ENCODE measurements at places on chromosomes 1 and 21. TPM values are rescaled to one million over a fixed set of nuclear protein-coding genes. Genes with fewer than 3 reads are reported as not detected.

DNA sequence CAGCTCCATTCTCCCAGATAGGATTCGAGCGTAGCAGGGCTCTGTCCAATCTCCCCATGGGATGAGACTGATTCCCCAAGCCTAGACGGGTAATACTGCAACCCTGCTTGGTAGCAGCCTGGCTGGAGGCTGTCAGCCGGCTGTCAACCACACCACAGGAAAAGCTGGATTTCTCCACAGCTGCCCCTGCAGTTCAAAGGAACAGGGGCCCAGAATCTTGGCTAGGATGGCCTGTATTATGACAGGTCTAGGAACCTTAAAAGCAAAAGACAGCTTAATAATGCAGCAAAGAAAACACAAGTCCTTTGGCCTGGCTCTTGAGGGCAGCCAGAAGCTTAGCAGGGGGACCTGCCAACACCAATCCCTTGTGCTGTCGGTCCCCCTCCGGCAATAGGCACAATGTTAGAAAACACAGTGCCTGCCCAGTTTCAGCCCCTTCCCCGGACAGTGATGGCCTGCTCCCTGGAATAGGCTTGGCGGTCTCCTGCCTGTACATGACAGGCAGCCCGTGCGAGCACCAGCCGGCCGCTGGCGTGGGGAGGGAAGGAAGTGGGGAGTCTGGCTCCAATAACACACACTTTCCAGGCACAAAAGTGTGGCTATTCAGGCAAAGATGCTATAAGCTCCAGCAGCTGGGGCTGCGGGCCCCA, 90.5 kb downstream of the TRABD2B start:
- no peak for DNase-seq

Gene AGBL4
- not detected for total RNA-seq

GRCh38 chr1:187689129-187689528, 860.4 kb downstream of the PLA2G4A start:
- peak; percentile 92 for DNase-seq

- no peak for DNase-seq
Measured at GRCh38 chr1:65021795-65022194, 55.4 kb upstream of the JAK1 start.

- DNase-seq = no peak
Measured at GRCh38 chr1:70234733-70235132, 13.6 kb downstream of the SRSF11 start.

Gene IKBKE
- 11.5 TPM for total RNA-seq

DNA sequence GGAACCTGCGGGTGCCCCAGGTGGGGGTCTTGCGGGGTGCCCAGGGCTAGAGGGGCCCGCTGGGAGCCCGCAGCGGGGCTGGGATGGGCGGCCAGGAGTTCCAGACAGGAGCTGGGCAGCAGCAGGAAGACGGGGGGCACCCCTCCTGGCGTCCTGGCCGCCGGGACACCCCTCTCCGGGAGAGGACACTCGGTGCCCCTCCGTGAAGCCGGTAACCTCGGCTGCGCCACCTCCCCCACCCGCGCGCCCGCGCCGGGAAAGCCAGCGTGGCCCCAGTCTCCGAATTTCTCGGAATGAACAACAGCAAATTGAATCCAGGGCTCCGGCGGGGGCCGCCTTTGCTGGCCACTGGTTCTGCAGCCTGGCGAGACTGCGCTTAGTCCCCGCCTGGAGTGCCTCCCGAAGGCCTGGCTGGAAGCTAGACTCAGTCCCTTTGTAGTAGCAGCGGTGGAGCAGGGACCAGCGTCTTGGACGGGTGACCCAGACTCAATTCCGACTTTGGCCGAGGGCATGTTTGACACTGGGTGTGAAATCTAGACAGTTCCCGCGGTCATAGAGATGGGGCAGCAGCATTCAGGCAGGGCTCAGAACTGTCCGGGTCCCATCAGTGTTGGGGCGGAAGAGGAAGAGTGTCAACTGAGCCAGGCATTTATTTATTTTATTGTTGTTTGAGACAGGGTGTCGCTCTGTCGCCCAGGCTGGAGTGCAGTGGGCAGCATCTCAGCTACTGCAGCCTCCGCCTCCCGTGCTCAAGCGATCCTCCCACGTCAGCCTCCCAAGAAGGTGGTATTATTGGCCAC, 773 bp downstream of the IFNGR2 start:
- DNase-seq = peak; percentile 59

GRCh38 chr1:212125654-212126053, 90.1 kb downstream of the DTL start:
- no peak for DNase-seq

DNA sequence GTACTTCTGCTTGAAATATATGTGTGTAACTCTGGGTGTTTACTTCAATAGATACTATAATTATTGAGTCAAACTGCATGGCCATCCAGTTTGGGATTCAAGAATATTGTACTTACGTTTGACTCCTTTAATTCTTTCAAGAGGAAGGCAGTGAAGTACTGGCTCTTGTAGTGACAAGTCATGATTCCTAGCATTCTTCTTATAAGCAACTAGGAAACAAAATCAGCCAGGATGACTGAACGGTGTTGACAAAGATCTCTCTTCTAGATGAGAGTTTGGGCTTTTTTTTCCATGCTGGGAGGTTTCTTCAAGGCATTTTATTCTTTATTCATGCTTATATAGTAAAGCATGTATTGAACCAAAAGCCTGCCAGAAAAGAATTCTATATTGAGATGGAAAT, 58.3 kb downstream of the CLEC20A start:
- no peak for DNase-seq

DNA sequence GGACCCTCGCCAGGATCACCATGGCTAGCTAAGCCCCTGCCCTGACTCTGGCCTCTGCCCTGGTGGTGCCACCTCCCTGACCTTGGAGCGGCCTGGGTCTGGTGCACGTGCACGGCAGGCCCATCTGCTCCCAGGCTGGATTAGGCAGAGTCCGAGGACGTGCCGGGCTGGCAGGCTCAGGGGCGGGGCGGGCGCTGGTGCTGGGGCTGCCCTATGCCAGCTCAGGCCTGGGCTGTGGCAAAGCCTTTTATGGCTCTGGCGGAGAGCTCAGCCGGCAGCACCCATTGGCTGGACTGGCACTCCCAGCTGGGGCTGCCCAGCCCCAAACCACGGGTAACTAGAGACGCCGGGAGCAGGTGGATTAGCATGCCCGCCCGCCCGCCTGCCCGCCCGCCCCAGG, 17.1 kb upstream of the EDN2 start:
- DNase-seq = no peak

- no peak for DNase-seq
Measured at GRCh38 chr1:207423560-207424292, 30.4 kb upstream of the CR2 start.

DNA sequence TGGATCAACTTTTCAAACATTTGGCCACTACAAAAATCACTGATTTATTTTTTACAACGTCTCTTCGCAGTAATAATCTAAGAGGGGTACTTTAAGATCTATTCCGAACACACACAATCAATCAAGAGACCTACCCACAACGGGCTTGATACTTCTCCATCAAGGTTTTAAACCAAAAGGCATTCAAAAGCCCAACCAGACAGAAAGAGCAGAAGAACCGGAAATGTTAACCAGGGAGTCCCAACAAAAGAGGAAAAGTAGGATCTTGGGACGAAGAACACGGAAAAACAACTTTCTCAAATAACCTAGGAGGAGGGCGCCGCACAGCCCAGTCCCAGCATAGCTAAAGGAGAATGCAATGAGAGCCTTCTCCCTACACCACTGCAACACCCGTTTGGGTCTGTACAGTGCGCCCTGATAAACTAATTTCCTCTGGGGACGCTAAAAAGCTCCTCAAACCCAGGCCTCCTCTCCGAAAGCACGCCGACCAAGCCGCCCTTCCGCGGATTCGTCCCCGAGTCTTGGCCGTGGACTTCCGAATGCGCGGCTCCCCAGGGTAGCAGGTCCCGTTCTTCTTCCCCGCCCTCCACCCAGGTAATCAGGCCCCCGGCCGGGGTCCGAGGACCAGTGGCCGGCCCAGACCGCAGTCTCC, 623 bp downstream of the RPL22 start:
- no peak for DNase-seq

GRCh38 chr1:207612762-207613161, 32.2 kb upstream of the CR1L start:
- DNase-seq = no peak

Gene ZNF683
- not detected for total RNA-seq

DNA sequence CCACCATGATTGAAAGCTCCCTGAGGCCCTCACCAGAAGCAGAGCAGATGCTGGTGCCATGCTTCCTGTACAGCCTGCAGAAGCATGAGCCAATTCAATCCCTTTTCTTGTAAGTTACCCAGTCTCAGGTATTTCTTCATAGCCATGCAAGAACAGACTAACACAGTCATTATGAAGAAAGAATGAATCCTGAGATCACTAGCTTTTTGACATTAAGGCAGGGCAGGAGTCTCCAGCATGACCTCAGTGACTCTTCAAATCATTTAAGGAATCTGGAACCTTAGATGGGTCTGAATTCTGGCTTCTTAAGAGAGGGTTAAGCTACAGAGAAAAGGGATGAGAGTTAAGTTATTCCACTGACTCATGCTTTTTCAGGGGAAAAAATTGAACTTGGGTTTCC, 79.0 kb downstream of the PTPN14 start:
- peak; percentile 45 for DNase-seq

GRCh38 chr1:193437785-193438184, 251.4 kb upstream of the B3GALT2 start:
- DNase-seq = no peak

DNA sequence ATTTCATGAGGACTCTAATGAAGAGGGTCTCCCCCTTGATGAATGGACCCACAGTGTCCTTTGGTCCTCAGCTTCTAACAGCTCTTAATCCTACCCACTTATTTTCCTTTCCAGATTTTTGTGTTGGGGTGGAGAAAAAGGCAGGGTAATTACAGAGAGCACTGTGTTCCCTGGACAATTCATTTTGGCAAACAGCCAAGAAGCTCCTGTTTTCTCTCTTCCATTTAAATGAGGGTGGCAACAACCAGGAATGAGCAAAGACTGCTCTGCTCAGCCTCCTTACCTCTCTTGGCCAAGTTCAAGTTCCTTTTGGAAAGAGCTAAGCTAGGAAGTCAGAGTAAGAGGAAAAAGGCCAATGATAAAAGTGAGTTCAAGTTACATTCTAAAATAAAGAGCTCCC, 11.9 kb downstream of the XKR8 start:
- peak; percentile 59 for DNase-seq

GRCh38 chr21:46203203-46203600, 18.9 kb upstream of the SPATC1L start:
- no peak for DNase-seq

- DNase-seq = no peak
Measured at GRCh38 chr1:20366056-20366462, 75.4 kb downstream of the VWA5B1 start.

Gene FGR
- total RNA-seq = not detected

- DNase-seq = no peak
Measured at GRCh38 chr1:42251042-42251441, 84.0 kb downstream of the FOXJ3 start.

Gene NECTIN4
- total RNA-seq = not detected

Data from fibroblast of the aortic adventitia (primary cell).